ENCODE measurements at places on chromosomes 1 and 21.

- no peak for DNase-seq
Observed at GRCh38 chr21:31804008-31804394, 68.8 kb upstream of the HUNK start.

DNA sequence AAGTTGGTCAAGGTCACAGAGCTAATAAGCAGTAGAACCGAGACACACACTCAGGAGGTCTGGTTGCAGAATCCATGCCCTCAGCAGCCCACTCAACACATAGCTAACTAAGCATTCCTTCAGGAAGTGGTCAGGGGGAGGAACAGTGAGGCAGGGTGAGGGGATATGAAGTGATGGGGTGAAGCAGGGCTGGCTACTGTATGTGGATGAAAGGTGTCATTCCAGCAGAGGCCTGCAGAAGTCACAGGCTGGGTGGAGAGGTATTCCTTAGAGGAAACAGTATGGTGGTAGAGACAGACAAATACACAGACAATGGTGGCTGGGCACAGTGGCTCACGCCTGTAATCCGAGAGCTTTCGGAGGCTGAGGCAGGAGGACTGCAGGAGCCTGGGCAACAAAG, 14.1 kb downstream of the TMCO4 start:
- DNase-seq: no peak

DNA sequence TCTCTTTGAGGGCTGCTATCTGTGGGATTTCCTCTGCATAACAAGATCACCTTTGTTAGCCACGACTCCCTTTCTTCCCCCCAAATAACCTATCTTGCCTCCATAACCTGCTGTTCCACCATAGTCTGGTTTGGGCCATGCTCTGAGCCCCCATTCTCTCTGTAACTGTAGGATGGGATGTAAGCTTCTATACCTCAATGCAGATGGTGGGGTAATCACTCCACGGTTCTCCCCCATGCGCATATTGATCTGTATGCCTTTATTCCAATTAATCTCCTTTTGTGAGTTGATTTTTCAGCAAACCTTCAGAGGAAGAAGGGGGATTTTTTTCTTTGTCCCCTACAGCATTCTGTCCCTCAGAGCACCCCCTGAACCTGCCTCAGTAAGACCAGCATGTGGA, 170.1 kb upstream of the IRF2BP2 start:
- DNase-seq: no peak

DNA sequence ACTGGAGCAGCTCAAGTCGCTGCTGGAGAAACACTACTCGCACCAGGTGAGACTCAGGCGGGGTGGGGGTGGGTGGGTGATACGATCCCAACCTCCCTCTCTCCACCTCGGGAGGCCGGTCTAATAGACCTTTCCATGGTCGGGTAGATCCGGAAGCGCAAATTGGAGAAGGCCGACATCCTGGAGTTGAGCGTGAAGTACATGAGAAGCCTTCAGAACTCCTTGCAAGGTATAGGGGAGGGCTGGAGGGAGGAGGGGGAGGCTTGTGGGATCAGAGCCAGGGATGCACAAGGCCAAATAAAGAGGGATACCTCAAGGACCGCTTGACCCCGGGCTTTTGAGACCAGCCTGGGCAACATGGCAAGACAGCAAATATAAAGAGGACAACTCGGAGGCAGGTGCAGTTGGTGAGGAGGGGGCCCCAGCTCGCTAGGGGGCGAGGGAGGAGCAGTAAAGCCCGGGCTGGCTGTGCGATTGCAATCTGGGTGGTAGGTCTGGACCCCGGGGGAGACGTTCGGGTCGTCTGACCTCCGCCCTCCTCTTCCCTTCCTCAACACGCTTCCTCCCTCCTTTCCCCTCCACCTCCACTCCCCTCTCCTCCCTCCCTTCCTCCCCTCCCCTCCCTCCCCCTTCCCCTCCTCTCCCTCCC, 546 bp downstream of the HES3 start:
- DNase-seq: no peak

DNA sequence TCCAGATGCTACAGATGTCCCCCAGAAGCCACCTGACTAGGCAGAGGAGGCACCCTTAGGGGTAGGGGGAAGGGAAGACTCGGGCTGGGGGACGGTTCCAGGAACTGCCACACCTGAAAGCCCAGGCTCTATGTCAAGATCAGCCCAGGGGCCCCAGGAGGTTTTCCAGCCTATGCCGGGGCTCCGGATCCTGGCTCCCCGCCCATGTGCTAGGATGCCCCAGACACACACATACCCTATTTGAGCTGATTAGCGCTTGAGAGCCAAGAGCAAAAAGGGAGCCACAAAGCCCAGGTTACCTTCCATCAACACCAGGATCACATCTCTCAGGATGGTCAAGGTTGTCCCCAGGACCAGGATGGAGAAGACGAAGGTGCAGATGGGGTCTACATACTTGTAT, 4.5 kb downstream of the SLC30A2 start:
- DNase-seq: no peak

DNA sequence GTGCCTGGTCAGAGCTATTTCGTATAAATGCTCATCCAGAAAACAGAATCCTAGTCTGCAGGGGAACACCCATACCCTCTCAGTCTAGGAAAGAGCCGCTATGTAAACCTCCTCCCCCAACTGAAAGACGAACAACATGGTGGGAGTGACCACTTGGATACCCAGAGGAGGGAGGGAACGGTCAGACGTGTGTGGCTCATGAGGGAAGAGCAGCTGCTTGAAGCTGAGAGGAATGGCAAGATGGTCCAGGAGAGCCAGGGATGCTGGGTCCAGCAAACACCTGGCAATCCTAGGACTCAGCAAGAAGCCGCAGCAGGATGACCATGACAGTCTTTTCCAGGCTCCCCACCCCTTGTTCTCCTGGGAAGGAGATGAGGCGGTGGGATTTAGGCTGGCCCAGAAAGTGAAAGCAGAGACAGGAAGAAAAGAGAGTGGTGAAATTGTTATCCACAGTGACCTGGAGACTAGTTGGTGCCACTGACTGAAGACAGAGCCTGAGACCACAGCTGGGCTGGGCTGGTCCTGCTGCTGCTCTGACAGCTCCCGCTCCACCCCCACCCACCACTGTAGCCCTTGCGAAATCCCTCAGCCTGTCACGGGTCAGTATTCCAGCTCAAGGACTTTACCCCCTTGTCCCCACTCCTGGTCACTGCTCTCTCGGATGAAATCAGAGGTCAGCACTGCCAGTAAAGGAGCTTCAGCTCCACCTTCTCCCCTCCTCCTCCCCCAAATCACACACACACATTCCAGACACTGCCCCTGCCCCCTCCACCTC, 3.6 kb downstream of the CERS2 start:
- DNase-seq: no peak

DNA sequence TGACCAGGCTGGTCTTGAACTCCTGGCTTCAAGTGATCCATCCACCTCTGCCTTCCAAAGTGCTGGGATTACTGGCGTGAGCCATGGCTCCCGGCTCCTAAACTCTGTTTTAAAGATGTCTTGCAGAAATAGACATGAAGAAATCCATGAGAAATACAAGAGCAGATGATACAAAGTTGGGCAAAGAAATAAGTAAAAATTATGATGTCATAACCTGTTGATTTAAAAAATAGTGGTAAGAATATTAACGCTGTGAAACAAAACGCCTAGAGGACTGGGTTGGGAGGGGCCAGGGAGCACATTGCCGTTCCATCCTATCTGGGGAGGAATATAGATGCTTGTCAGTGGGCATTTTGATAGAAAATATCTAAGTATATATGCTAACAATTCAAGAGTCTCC, 1.2 kb upstream of the ITGB2 start:
- DNase-seq: no peak

DNA sequence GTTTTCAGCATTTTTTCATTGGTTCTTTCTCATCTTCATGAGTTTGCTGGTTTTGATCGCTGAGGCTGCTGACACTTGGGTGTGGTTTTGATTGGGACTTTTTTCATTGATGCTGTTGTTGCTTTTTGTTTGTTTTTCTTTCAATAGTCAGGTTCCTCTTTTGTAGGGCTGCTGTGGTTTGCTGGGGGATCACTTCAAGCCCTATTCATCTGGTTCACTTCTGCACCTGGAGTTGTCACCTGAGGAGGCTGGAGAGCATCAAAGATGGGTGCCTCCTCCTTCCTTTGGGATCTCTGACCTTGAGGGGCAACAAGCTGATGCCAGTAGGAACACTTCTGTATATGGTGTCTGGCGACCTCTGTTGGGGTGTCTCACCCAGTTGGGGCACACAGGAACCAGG, 1279.9 kb upstream of the TMPRSS15 start:
- DNase-seq: no peak

DNA sequence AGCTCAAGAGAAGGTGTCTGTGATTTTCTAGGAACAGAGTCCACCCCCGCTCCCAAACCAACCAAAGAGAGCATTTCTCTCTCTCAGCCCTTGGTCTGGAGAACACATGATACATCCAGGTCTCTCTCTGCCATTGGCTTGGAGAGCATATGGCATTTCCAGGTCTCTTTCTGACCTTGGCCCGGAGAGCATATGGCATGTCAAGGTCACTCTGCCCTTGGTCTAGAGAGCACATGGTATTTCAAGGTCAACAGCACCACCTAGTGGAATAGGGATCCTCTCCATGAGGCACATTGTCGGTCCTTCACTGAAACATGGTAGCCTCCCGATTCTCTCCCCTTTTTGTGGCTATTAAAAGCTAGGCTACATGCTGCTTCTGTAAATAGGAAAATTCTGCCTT, 437.7 kb upstream of the OLFM3 start:
- DNase-seq: peak; percentile 66

GRCh38 chr1:1799716-1800115, 21.4 kb upstream of the NADK start:
- DNase-seq: no peak

- DNase-seq: peak; percentile 6
Observed at GRCh38 chr1:64469977-64470664, at the start of gene CACHD1. Gene CACHD1, plus strand, starts transcription at chr1:64470129. Its CDS starts 616 bp downstream, at chr1:64470745.

DNA sequence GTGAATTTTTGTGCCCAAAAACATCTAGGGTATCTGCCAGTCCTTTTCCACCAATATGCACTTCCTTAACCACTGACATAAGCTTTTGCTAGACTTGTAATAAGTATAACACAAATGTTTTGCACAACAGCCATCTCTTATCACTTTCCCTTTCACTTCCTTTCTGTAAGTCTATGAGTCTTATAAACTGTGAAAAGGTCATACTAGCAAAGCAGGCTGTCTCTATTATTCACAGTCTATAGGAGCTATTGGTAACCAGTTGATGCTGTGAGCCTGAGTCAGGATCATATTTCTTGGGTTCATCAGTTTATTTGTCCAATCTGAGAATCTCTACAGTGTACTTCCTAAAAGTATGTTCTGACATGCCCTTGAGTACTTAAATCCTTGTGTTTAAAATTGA, 172.6 kb downstream of the CHRM3 start:
- no peak for DNase-seq

DNA sequence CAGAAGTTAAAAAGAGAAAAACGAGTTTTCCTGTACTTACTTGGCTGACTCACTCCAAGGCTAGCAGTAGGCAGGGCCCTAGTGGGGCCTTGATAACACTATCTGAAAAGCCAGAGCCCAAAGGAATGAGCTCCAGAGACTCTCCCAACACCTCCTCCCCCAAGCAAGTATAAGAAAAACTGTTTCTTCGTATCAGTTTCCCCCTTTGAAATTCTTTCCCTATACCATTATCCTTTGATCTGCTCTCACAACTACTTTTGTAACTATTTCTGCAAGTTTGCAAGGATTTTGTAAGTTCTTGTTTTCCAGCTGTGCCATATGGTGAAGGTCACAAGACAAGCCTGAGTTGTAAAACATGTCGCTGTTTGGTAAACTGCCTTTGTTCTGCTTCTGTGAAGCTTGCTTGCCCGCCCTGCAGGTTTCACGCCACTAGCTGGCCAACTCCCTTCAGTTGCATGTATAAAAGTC, 36.5 kb upstream of the KCNJ15 start:
- DNase-seq: no peak

GRCh38 chr1:155773221-155773620, 83.8 kb downstream of the GON4L start:
- no peak for DNase-seq

DNA sequence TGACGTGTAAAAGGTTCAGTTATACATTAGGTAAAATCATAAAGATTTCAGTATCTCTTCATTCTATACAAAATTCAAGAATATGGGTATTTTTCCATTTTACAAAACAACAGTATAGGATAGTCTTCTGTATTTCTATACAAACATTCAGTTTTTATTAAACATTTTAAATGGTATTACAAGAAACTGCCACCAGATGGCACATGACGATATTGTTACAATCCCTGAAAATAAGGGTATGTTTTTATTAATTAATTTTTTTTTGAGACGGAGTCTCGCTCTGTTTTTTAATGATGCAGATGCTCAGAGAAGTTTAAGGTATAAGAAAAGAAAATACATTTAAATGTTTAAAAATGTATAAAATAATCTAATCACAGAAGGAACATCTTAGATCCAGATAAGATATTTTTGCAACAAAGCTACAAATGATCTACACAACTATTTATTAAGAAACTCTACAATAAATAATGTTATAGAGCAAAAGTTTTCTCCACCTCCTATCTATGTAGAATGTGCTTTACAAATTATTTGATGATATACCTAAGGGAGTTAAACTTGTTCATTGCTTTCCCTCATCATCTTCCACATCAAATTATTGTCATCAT, 23.5 kb upstream of the RSBN1 start:
- peak; percentile 36 for DNase-seq
